Activated CD8-positive, alpha-beta memory T cell treated with anti-CD3 and anti-CD28 coated beads, Interleukin-2, amount 10 ng/mL, durations not matched to agents 7 days and 5 days (primary cell): ENCODE measurements at places on chromosomes 3 and 15. TPM values are rescaled to one million over a fixed set of nuclear protein-coding genes. Genes with fewer than 3 reads are reported as not detected.

ARGFX gene
- not detected for total RNA-seq

- DNase-seq = no peak
- H3K36me3 ChIP-seq = peaks cover 56% of the 10 kb centered on the region
- no peak overlapping the region for H3K4me3 ChIP-seq
- H3K27ac ChIP-seq = no peak overlapping the region
- no peaks in the 10 kb centered on the region for H3K4me1 ChIP-seq
- no peaks in the 10 kb centered on the region for H3K27me3 ChIP-seq
Observed at GRCh38 chr15:76274821-76275220, 36.4 kb downstream of the ETFA start.

MST1R gene
- total RNA-seq = 2.5 TPM

DNA sequence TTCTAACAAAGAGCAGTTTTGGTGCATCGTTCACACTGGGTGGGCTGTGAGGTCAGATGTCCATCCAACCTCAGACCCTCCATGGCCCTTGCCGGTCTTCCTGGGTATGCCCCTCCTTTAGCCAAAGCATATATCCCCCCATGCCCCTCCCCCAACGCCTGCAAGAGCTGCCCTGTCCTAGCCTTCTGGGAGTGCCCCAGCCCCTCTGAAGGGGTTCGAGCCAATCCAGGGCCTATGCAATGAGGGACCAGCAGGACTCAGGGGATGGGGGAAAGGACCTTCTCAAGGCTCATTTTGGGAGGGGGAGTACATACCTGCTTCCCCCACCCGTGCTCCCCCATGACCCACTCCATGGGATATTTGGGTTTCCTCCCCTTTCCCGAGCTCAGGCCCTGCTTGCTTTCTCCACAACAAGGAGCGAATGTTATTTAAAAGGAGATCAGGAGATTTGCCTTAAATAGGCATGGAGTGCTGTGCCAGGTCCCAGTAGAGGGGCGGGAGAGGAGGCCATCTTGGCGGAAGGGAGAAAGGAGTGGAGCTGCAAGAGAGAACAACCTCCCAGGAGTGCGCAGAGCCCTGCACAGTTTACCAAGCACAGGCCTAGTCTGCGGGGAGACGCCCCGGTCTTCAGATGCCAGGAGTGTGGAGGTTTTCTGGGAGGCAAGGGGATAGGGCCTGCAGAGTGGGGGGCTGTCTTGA, 18.2 kb downstream of the PIF1 start:
- no peak overlapping the region for H3K4me3 ChIP-seq
- no peak for DNase-seq
- H3K4me1 ChIP-seq = peaks cover 1% of the 10 kb centered on the region
- H3K27me3 ChIP-seq = peaks cover 7% of the 10 kb centered on the region
- H3K27ac ChIP-seq = no peak overlapping the region

DNA sequence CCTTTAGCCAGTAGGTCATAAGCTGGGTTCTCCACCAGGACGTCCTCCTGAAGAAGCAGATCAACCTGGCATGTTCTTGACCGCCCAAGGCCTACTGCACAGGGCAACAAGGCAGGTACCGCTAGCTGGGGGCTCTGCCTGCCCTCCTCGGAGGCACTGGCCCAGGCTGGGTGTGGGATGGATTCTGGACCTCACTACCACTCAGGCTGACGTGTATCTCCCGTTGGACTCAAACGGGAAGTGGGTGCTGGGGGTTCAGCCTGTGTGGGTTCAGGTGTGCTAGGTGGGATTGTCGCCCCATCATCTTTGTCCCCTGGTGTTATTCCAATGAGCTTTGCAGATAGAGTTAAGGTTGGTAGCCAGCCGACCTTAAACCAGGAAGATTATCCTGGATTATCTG, 95.0 kb upstream of the SNRPA1 start:
- H3K4me3 ChIP-seq = no peak overlapping the region
- no peak for DNase-seq
- no peaks in the 10 kb centered on the region for H3K4me1 ChIP-seq
- peaks cover 15% of the 10 kb centered on the region for H3K27me3 ChIP-seq

ARHGEF26 gene
- 0.23 TPM for total RNA-seq

DNA sequence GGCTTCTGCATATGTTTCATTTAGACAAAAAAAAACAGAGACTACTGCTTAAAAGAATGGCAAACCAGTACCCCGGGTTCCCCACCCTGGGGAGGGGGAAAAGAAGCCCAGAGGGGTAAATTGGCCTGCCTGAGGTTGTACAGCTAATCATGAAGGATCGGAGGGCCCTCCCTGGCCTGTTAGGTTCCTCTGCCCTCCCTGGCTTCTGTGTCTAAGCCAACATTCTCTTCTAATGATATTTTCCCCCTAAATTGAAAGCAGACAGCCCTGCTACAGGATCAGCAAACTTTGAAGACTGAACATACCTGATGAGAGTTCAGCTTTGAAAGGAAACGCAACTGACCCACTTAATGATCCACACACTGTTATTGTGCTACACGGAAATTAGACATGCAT, 2.5 kb downstream of the ARHGAP31 start:
- H3K36me3 ChIP-seq = no peaks in the 10 kb centered on the region
- H3K27ac ChIP-seq = no peak overlapping the region
- no peak for DNase-seq
- H3K4me3 ChIP-seq = no peak overlapping the region
- H3K4me1 ChIP-seq = peaks cover 53% of the 10 kb centered on the region

- no peak overlapping the region for H3K27ac ChIP-seq
- no peak overlapping the region for H3K4me3 ChIP-seq
- no peaks in the 10 kb centered on the region for H3K36me3 ChIP-seq
- DNase-seq = no peak
- no peaks in the 10 kb centered on the region for H3K4me1 ChIP-seq
Observed at GRCh38 chr3:31937225-31937624, 43.8 kb downstream of the OSBPL10 start.

DNA sequence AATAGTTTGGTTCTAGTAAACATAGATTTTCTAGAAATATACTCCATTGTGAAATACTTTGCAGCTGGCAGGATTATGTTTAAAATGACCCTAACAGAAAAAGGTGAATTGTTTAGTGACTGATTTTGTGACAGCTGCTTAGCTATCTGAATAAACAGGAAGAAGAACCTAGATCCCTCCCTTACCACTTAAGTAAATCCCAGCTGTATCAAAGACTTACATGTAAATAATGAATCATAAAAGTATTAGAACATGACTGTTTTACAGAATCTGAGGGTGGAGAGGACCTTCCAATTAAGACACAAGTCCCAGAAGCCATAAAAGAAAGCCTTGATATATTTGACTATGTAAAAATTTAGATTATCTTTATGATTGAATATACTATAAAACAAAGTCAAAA, 15.9 kb downstream of the SLC49A4 start:
- H3K4me3 ChIP-seq = no peak overlapping the region
- no peaks in the 10 kb centered on the region for H3K27me3 ChIP-seq
- H3K27ac ChIP-seq = no peak overlapping the region
- no peaks in the 10 kb centered on the region for H3K4me1 ChIP-seq
- peaks cover 4% of the 10 kb centered on the region for H3K36me3 ChIP-seq

GRCh38 chr15:27458345-27459084, 487.5 kb downstream of the GABRG3 start:
- no peak for DNase-seq
- no peaks in the 10 kb centered on the region for H3K36me3 ChIP-seq
- no peaks in the 10 kb centered on the region for H3K27me3 ChIP-seq
- H3K27ac ChIP-seq = no peak overlapping the region
- no peak overlapping the region for H3K4me3 ChIP-seq

- H3K4me3 ChIP-seq = no peak overlapping the region
- no peaks in the 10 kb centered on the region for H3K27me3 ChIP-seq
- no peak for DNase-seq
- H3K4me1 ChIP-seq = peaks cover 12% of the 10 kb centered on the region
Observed at GRCh38 chr3:169948559-169949448, 17.8 kb upstream of the SEC62 start.

DNA sequence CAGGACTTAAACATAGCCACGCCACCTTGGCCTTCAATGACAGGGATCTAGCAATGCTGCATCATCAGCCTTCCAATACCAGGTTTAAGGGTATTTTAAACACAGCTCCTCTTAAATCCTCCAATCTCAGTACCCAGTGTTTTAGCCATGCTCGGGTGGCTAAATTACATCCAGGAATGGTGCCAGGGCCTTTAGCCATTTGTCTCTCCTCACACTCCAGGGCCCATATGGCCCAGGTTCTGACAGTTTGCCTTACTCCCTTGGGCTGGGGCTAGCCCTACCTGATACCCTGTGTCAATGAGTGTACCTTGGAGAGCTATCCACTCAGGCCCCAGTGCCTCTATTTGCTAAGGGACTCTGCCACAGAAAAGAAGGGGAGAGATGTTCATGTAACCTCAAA, 29.4 kb downstream of the ZNF589 start:
- peaks cover 27% of the 10 kb centered on the region for H3K36me3 ChIP-seq
- H3K4me1 ChIP-seq = peaks cover 33% of the 10 kb centered on the region
- no peak overlapping the region for H3K4me3 ChIP-seq

ZNF80 gene
- total RNA-seq = 5.5 TPM

DNA sequence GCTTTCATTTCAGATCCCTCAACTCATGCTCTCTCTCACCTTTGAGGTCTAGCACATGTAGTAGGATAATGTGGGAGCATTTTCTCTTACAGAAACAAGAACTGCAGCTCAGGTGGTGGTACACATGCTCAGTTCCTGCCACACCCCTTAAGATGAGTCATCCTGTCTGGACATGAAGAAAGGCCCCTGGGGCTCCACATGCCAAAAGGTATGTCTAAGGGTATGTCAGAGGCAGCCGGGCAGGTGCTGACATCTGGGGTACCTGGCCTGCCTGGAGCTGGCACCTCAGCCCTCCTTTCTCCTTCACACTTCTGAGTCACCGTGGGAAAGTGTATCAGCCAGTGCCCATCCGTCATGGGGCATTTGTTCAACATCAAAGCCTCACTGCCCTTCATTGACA, 209.9 kb downstream of the OCA2 start:
- H3K4me1 ChIP-seq = no peaks in the 10 kb centered on the region
- H3K36me3 ChIP-seq = no peaks in the 10 kb centered on the region
- H3K27me3 ChIP-seq = no peaks in the 10 kb centered on the region
- DNase-seq = no peak

DNA sequence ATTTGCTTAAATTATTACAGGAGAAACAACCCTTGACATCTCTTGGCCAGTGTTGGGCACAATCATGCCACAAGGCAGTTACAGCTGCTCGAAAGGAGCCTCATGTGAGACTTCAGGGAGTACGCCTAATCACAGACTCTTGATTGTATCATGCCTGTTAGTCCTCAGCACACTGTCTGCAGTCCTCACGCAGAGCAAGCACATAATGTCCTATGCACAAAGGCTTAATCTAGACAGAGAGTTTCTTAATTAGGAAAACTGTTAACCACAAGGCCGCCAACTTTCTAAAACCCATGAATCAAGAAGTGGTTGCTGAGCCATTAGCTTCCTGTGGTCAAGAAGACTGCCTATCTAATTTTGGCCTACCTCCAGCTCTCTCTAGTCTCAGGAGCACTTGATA, 172.0 kb downstream of the UNC13C start:
- no peak overlapping the region for H3K4me3 ChIP-seq
- no peak for DNase-seq
- no peaks in the 10 kb centered on the region for H3K36me3 ChIP-seq
- no peaks in the 10 kb centered on the region for H3K4me1 ChIP-seq
- no peak overlapping the region for H3K27ac ChIP-seq
- H3K27me3 ChIP-seq = no peaks in the 10 kb centered on the region

DNA sequence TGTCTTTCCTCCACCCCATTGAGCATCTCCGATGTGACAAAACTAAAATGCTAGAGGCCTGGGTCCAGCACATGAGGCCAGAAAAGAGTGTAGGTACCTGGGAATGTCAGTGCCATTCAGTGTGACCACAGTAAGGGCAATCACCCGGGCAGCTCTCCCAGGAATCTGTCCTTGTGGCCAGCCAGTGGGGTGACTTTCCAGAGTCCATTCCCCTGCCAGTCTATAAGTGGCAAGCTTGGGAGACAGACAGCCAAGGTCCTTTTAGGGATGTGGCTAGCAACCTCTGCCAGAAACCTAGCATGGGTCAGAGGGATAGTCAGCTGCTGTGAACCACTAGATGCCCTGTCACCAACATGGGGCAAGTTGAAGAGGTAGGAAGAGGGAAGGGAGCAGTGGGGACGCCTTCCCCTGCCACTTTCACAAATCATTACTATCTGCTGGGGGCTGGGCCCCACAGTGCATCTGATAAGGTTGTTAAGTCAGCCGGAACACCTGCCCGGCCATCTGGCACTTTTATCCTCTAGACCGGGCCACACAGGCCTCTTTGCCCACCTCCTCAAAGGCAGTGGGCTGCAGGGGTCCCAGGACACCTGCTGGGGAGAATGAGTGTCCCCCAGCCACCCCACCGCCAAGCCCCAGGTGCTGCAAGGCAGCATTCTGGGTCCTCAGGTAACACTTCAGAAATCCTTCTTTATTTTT, 24.8 kb upstream of the DET1 start:
- DNase-seq = no peak
- no peak overlapping the region for H3K27ac ChIP-seq
- H3K4me1 ChIP-seq = no peaks in the 10 kb centered on the region
- peaks cover 3% of the 10 kb centered on the region for H3K27me3 ChIP-seq

GRCh38 chr3:62965311-62965710, 90.1 kb upstream of the CADPS start:
- no peaks in the 10 kb centered on the region for H3K36me3 ChIP-seq
- no peak for DNase-seq
- no peak overlapping the region for H3K27ac ChIP-seq
- no peak overlapping the region for H3K4me3 ChIP-seq

DNA sequence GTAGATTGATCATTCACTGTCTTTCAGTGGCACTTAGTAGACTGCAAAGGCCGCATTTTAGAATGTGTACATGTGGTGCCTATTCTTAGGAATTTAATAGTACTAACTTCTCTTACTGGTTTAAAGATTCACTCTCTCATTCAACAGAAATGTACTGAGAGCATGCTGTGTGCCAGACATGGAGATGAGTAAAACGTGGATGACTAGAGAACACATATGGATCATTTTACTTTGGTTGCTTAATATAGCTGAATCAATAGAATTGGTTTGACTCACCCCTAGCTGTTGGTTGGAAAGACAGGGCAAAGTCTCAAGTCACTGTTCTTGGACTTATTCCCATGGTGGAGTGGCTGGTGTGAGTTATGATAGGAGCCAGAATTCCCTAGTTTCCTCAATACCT, 109.1 kb upstream of the TNFAIP8L3 start:
- H3K27me3 ChIP-seq = peaks cover 50% of the 10 kb centered on the region
- DNase-seq = no peak
- H3K4me1 ChIP-seq = no peaks in the 10 kb centered on the region
- no peak overlapping the region for H3K27ac ChIP-seq

SNX4 gene
- 37.9 TPM for total RNA-seq

VILL gene
- 18.3 TPM for total RNA-seq

DNA sequence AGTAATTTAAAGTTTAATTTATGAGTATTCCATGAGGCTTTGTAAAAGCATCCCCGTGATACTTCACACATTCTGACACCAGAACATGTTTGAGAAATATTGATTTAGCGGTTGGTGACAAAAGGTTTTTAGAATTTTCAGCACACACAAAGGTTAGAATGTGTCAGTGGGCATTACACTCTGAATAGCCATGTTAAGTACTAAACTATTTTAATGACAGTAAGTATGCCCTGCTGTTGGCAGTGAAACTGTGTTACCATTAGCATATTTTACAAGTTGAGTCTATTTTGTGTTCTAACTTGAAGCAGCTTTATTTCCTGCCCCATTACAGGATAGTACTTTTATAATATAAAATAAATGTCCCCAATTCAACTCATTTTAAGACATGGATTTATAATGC, 66.5 kb downstream of the ADAMTSL3 start:
- no peak overlapping the region for H3K4me3 ChIP-seq
- no peaks in the 10 kb centered on the region for H3K27me3 ChIP-seq
- no peaks in the 10 kb centered on the region for H3K36me3 ChIP-seq
- no peak overlapping the region for H3K27ac ChIP-seq

- H3K36me3 ChIP-seq = no peaks in the 10 kb centered on the region
- no peak for DNase-seq
- H3K27me3 ChIP-seq = peaks cover 15% of the 10 kb centered on the region
- no peak overlapping the region for H3K27ac ChIP-seq
- no peak overlapping the region for H3K4me3 ChIP-seq
- no peaks in the 10 kb centered on the region for H3K4me1 ChIP-seq
Observed at GRCh38 chr15:68700455-68701123, 120.1 kb downstream of the ANP32A start.

SPTSSB gene
- total RNA-seq = not detected

MRPS25 gene
- 66.9 TPM for total RNA-seq
